ENCODE measurements at places on chromosomes 5 and 9. TPM values are rescaled to one million over a fixed set of nuclear protein-coding genes. Genes with fewer than 3 reads are reported as not detected.

GRCh38 chr5:55159763-55160492 lies at the start of gene GPX8:
GPX8 (plus strand) TSS chr5:55160171; CDS start chr5:55160193, 22 bp downstream.
- DNase-seq: peak; percentile 20

DNA sequence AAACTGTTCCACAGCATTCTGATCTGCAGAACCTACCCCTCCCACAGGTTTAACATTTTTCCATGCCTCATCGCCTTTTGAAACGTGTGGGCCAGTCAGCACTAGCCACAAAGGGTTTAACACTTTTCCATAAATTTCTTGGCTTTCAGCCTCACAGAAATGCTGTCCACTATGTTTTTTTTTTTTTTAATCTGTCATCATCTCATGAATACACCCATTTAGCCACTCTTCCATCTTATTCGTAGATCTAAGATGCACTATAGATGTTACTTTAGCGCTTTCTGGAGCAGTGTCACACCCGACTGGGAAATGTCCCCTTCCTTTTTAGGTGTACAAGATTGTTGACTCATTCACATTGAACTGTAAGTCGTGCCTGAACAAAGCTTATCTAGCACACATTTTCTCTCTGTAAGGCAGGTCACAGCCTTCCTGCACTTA lies 62.3 kb downstream of the GCNT1 start:
- no peak for DNase-seq

- DNase-seq: no peak
Observed at GRCh38 chr5:169653091-169653490, 16.0 kb downstream of the DOCK2 start.

GRCh38 chr5:88606173-88606572 lies 276.8 kb downstream of the MEF2C start:
- DNase-seq: no peak

The TLX3 gene
- not detected for total RNA-seq

- no peak for DNase-seq
Observed at GRCh38 chr5:133423011-133423617, 189.2 kb downstream of the FSTL4 start.

The NSUN2 gene
- 111 TPM for total RNA-seq

The GPR151 gene
- not detected for total RNA-seq

The INVS gene
- total RNA-seq: 18.0 TPM

DNA sequence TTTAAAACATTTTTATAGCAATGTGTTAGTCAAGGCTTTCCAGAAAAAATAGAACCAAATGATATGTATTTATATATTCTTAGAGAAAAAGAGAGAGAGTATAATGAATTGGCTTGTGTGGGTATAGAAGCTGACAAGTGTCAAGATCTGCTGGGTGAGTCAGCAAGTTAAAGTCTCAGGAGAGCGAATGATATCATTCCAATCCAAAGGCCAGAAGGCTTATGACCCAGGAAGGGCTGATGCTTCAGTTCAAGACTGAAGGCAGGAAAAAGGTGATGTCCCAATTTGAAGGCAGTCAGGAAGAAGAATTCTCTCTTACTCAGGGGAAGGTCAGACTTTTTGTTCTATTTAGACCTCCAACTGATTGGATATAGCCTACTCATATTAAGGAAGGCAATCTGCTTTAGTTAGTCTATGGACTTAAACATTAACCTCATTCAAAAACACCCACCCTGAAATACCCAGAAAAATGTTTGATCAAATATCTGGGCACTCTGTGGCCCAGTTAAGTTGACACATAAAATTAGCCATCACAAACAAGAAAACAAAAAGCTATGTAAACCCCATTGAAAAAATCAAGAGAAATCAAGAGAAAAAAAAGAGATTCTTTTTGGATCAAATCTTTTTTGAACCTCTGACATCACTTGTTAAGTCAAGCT lies 189.6 kb downstream of the PIK3R1 start:
- no peak for DNase-seq
